ENCODE measurements at places on chromosomes 12 and 14. TPM values are rescaled to one million over a fixed set of nuclear protein-coding genes. Genes with fewer than 3 reads are reported as not detected.

The EPYC gene
- not detected for total RNA-seq

The NUDT14 gene
- total RNA-seq, result 13.6 TPM

GRCh38 chr12:124829008-124829707, 34.5 kb downstream of the SCARB1 start:
- peak; percentile 75 for DNase-seq

DNA sequence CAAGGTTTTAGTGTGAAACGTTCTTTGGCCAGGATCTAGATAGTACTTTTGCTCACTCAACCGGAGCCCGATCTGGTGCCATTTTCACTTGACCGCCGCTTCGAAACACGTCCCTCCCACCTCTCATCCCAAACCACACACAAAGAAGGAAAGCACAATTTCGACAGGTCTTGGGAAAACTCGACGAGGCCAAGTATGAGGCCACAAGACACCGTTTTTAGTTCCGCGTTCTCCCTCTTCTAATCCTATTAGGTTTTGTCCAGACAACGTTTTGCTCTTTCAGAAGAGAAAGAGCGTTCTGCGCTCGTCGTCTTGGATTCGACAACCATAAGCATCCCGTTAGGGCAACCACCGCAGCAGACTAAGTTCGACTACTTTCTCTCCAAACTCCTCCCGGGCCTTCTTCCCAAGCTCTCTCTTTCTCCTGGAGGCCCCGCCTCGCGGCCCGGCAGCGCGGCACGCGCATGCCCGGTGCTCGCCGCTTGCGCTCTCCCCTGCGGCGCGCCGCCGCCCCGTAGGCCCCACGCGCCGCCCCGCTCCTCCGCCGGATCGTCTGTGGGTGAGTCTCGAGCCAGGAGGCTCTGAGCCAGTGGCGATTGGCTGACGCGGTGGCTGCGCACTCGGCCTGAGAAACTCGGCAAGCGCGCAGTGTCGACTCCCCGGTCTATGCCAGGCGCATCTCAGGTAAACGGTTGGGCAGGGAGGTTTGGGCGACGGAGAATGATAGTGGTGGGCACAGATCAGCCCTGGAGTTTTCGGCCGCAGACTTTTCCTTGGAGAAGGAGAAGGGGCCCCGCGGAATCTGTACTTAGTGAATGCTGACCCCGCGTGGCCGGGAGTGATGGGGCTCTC, at the start of gene MIPOL1:
TSS of gene MIPOL1 (plus strand) at position 517 of the 852 bp plus-strand sequence. CDS start 49,952 bp downstream, outside the sequence.
- DNase-seq, result peak; percentile 77

Measured in NCI-H460 (cell line).